ENCODE measurements at places on chromosomes 2 and 18. TPM values are rescaled to one million over a fixed set of nuclear protein-coding genes. Genes with fewer than 3 reads are reported as not detected.

VIL1 gene
- not detected for total RNA-seq

DNA sequence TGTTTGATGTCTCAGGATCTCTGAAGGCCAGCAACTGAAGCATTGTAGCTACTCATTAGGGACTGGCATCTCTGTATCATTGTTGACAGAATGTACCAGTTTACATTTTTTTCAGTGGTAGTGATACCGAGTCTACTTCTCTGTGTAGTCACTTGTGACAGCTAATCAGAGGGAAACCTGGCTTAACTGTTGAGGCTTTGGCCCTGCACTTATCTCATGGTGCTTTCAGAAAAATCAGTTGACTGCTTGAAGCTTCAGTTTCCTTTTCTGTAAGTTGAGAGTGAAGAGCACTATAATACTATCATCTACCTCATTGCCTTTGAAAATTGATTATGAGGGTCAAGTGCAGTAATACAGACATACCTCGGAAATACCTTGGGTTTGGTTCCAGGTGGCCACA lies 90.0 kb downstream of the COMMD1 start:
- DNase-seq = no peak
- no peaks in the 10 kb centered on the region for H3K36me3 ChIP-seq
- H3K27me3 ChIP-seq = no peaks in the 10 kb centered on the region

SERPINB7 gene
- total RNA-seq = 0.21 TPM

- no peaks in the 10 kb centered on the region for H3K4me1 ChIP-seq
- no peaks in the 10 kb centered on the region for H3K27me3 ChIP-seq
- H3K27ac ChIP-seq = no peak overlapping the region
- DNase-seq = no peak
- H3K4me3 ChIP-seq = no peak overlapping the region
Observed at GRCh38 chr2:71787108-71787415, 333.7 kb downstream of the DYSF start.

HTR2B gene
- not detected for total RNA-seq

- H3K4me1 ChIP-seq = no peaks in the 10 kb centered on the region
- DNase-seq = no peak
- H3K27me3 ChIP-seq = no peaks in the 10 kb centered on the region
Observed at GRCh38 chr18:47893047-47893446, 37.4 kb downstream of the SMAD2 start.

DNA sequence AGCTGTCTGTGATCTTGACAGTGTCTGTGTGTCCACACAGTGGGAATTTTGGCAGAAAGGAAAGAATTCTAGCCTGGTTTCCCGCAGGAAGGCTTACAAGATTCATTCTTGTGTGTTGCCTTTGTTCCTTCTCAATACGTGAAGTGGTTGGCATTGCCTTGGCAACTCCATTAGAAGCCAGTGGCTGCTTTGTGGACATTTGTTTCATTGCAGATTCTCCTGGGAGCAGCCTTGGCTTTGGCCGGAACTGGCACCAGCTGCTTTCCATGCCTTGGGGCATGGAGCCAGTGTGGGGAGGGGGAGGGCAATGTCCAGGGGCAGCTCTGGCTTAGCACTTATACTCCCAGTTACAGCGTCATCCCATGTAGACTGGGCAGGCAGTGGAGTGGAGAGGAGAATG lies 39.4 kb downstream of the KIF5C start:
- no peaks in the 10 kb centered on the region for H3K4me1 ChIP-seq
- H3K4me3 ChIP-seq = no peak overlapping the region
- H3K27ac ChIP-seq = no peak overlapping the region
- no peaks in the 10 kb centered on the region for H3K27me3 ChIP-seq

B3GNT7 gene
- 2.1 TPM for total RNA-seq

Measured in esophagus squamous epithelium (tissue), 5 donors.